ENCODE measurements at places on chromosomes 3 and 15. TPM values are rescaled to one million over a fixed set of nuclear protein-coding genes. Genes with fewer than 3 reads are reported as not detected.
A peak's percentile ranks its signal among the peaks of the same experiment; 100 is the strongest.

CCNB2 gene
- total RNA-seq, result 74.7 TPM

TRIM42 gene
- not detected for total RNA-seq

GDPGP1 gene
- 9.2 TPM for total RNA-seq

CERS3 gene
- 0.31 TPM for total RNA-seq

DNA sequence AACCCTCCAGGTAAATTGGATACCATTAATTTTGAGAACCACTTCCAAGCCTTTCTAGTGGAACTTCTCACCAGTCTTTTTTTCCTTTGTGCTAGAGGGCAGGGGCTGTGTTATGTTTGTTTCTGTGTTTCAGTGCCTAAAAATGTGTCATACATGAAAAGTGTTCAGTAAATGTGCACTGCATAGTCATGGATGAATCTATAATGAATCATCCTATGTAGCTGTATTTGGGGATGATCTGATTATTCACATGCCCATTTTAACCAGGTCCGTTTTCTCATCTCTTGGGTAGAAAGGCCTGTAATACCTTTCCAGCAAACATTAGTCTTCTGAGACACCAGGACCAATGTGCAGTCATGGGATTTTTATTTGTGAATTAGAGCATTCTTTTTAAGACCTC, 583.0 kb upstream of the GOLIM4 start:
- no peaks in the 10 kb centered on the region for H3K4me1 ChIP-seq
- DNase-seq, result no peak
- H3K27ac ChIP-seq, result no peak overlapping the region
- no peaks in the 10 kb centered on the region for H3K27me3 ChIP-seq
- no peaks in the 10 kb centered on the region for H3K36me3 ChIP-seq
- H3K4me3 ChIP-seq, result no peak overlapping the region

GRCh38 chr15:63896336-63897115, 62.8 kb upstream of the HERC1 start:
- H3K4me1 ChIP-seq, result peaks cover 42% of the 10 kb centered on the region
- peak overlapping the region; percentile 7 for H3K27ac ChIP-seq
- peak; percentile 63 for DNase-seq
- H3K27me3 ChIP-seq, result no peaks in the 10 kb centered on the region
- no peak overlapping the region for H3K4me3 ChIP-seq
- H3K36me3 ChIP-seq, result no peaks in the 10 kb centered on the region

- no peak for DNase-seq
- H3K27ac ChIP-seq, result no peak overlapping the region
- H3K27me3 ChIP-seq, result no peaks in the 10 kb centered on the region
- peaks cover 50% of the 10 kb centered on the region for H3K4me1 ChIP-seq
- H3K36me3 ChIP-seq, result peaks cover 15% of the 10 kb centered on the region
Measured at GRCh38 chr15:68295014-68295805, 17.7 kb downstream of the FEM1B start.

DNA sequence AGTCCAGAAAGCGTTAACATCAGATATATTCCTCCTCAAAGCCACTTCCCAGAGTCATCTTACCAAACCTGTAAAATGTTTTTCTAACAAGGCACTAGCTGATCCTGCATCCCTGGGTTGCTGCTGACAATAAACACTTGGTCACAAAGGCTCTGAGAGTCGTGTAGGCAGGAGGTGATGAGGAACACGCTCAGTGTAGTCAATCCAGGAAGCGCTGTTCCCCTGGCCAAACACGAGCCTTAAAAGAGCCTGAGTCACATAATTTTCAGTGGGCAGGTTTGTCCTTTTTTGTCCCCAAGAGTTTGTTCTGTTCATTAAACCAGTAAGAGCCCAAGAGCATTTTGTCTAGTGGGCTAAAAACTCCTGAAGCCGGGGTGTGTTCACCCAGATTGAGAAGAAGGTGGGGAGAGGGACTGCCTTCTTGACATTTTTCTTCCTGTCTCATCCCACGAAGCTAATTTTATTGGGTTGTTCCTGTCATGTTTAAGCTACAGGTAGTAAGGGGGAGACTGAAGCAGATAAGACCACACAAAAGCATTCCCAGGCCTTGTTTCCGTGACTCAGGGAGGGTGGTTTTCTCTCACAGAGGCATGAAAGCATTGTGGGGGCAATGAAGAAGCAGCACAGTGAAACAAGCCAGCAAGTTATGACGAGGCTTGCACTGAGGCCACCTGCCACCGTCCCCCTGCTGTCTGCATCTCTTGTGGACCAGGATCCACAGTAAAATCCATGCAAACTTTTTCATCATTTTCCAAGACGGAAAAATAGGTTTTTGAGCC, 73.7 kb downstream of the FOXB1 start:
- no peak overlapping the region for H3K4me3 ChIP-seq
- no peaks in the 10 kb centered on the region for H3K36me3 ChIP-seq
- H3K27me3 ChIP-seq, result peaks cover 13% of the 10 kb centered on the region
- H3K4me1 ChIP-seq, result peaks cover 52% of the 10 kb centered on the region
- peak overlapping the region; percentile 62 for H3K27ac ChIP-seq
- DNase-seq, result peak; percentile 70

DNA sequence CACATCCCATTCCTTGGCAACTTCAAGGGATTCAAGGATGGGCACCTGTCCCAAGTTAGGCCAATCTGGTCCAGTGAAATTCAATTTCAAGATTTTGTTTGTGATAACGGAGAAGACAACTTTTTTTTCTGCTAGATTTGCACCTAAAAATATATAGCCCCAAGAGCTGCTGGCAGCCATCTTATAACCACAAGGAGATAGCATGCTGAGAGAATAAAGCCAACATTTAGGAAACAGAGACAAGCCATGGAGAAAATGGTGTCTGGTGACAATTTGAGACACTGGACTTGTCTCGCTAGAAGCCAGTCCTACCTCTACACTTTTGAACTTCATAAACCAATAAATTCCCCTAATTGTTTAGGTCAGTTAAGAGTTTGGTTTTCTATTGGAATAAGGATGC, 5.4 kb downstream of the PARL start:
- H3K4me1 ChIP-seq, result peaks cover 44% of the 10 kb centered on the region
- peaks cover 15% of the 10 kb centered on the region for H3K36me3 ChIP-seq
- H3K27ac ChIP-seq, result no peak overlapping the region

DNA sequence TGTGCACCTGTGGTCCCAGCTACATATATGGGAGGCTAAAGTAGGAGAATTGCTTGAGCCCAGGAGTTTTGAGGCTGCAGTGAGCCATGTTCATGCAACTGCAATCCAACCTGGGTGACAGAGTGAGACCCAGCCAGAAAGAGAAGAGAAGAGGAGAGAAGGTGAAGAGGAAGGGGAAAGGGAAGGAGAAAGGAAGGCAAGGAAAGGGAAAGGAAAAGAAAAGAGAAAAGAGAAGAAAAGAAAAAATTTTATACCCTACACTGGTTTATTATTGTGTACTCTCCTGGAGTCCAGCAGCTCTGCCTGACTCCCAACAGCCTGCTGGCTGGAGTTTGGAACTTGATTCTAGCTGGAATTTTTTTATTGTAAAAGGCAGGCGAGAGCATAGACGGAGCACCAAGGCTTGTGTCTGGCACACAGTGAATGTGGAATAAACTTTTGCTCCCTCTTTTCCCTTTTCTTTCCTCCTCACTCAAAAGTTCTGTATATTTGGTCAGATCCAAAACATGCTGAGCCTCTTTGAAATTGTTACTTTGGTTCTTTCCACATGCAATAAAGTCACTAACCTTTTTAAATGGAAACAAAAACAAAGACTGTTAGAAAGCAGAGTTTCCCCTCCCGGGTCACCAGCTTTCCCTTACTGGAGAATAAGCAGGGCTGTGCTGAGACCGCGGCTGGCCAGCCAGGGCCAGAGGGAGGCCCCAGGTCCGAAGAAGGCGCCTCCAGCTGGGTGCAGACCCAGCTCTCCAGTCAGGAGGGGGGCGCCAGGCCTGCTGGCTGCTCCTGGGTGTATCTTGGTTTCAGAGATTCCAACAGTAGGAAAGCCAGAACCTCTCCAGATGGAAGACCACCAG, 9.9 kb downstream of the THSD4 start:
- H3K36me3 ChIP-seq, result no peaks in the 10 kb centered on the region
- no peaks in the 10 kb centered on the region for H3K4me1 ChIP-seq
- H3K27me3 ChIP-seq, result peaks cover 18% of the 10 kb centered on the region
- H3K4me3 ChIP-seq, result no peak overlapping the region
- H3K27ac ChIP-seq, result no peak overlapping the region

DNA sequence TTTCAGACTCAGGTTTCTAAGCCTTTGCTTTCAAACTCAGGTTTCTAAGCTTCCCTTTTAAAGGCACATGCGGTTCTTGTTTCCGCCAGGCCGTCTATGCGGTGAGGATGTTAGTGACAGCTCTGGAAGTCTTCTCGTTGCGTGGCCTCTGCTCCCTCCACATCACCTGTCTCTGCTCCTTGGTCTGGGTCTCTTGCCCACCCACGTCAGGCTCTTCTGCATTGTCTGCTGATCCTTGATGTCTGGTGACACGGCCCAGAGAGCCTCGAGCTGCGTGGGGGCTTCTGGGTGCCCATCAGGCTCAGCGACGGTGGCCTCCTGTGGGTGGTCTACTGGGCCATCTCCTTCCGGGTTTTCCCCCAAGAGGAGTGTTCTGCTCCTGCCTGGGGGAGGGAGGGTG, 30.5 kb downstream of the KLF13 start:
- peak; percentile 60 for DNase-seq
- H3K4me3 ChIP-seq, result peak overlapping the region; percentile 65
- peak overlapping the region; percentile 97 for H3K27ac ChIP-seq
- H3K36me3 ChIP-seq, result peaks cover 37% of the 10 kb centered on the region
- H3K4me1 ChIP-seq, result peaks cover 99% of the 10 kb centered on the region
- no peaks in the 10 kb centered on the region for H3K27me3 ChIP-seq

DNA sequence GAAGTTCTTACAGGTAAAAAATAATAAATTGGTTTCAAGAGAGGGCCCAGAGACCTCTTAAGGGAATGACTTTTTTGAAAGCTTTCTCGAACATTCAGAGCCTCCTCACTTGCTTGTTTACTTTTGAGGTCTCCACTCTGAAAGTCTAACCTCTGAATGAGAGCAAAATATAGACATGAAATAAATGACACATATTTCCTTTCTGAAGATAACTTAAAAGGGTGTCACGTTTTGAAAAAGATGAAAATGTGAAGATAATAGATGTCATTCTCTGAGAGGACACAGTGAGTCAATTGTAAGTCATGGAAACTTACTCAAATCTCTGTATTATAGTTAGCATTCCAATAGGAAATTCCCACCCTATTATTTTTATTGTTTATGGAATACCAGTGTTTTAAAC, 44.6 kb downstream of the HACD2 start:
- H3K4me1 ChIP-seq, result peaks cover 19% of the 10 kb centered on the region
- peak overlapping the region; percentile 62 for H3K27ac ChIP-seq
- peaks cover 3% of the 10 kb centered on the region for H3K36me3 ChIP-seq
- H3K27me3 ChIP-seq, result no peaks in the 10 kb centered on the region

- no peak overlapping the region for H3K27ac ChIP-seq
- H3K4me3 ChIP-seq, result no peak overlapping the region
- no peaks in the 10 kb centered on the region for H3K4me1 ChIP-seq
- no peak for DNase-seq
- H3K36me3 ChIP-seq, result no peaks in the 10 kb centered on the region
- H3K27me3 ChIP-seq, result peaks cover 9% of the 10 kb centered on the region
Measured at GRCh38 chr15:98312913-98313312, 335.4 kb upstream of the IGF1R start.

DNA sequence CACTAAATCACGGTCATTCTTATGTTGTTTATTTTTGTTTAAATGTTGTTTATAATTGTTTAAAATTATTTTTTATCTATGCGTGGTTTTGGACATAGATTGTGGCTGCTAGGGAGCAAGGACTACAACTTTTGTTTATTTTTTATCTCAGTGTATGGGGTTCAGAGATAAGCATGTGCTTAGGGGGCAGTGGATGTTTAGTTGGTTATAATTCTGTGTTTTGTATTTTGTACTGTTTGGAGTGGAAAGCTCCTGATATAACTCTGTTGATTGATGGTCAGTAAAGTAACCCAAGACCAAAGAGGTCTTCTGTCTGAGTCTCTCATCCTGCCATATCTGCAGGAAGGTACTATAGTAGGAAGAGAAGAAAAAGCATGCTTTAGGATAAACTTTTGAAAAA, 36.5 kb upstream of the NPHP3 start:
- H3K27ac ChIP-seq, result no peak overlapping the region
- no peak overlapping the region for H3K4me3 ChIP-seq
- DNase-seq, result no peak
- H3K4me1 ChIP-seq, result no peaks in the 10 kb centered on the region

DNA sequence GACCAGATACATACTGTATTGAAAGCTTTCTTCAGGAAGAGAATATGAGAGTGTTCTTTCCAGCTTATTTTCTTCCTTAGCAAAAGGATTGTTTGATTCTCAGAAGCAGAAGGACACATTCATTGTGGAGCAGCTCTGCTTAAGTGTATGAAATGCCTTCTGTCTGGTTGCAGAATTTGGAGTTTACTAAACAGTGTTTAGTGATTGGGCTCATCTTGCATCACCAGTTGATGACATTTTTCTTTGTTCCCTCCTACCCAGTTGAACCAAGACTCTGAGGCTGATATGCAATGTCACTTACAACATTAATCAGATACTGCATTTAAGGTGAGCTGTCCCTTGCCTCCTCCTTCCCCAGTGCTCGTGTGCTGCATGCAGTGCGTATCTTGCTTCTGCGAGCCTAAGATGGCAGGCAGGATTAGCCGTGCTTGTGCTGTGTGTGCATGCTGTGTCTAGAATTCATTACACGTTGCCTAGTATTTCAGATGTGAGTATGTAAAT, 18.4 kb downstream of the ZBTB38 start:
- peak; percentile 31 for DNase-seq
- peaks cover 5% of the 10 kb centered on the region for H3K27me3 ChIP-seq
- peak overlapping the region; percentile 87 for H3K27ac ChIP-seq
- peaks cover 7% of the 10 kb centered on the region for H3K36me3 ChIP-seq
- H3K4me3 ChIP-seq, result peak overlapping the region; percentile 81

- peaks cover 72% of the 10 kb centered on the region for H3K4me1 ChIP-seq
- H3K4me3 ChIP-seq, result peak overlapping the region; percentile 13
- peak overlapping the region; percentile 79 for H3K27ac ChIP-seq
Measured at GRCh38 chr15:60787837-60788691, 309.1 kb upstream of the ICE2 start.

DNA sequence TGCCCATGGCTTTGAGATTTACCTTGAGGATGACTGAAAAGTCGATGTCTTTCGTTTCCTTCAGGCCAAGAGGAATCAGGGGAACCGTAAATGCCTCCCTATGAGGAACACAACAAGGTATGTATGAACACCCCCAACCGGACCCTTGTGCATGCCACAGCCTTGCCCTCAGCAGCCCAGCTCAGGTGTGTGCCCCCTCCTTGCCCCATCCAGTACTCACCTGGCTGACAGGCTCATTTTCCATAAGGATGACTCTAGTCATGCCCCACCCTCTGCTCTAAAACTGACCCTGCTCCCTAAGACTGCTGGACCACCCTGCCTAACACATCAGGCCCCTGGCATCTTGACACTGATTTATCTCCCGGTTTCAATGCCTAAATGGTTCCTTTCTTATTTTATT, 270.0 kb downstream of the GOLGA6L6 start:
- no peaks in the 10 kb centered on the region for H3K27me3 ChIP-seq
- H3K27ac ChIP-seq, result no peak overlapping the region
- H3K4me1 ChIP-seq, result no peaks in the 10 kb centered on the region

- DNase-seq, result no peak
- no peak overlapping the region for H3K4me3 ChIP-seq
- no peak overlapping the region for H3K27ac ChIP-seq
- H3K36me3 ChIP-seq, result no peaks in the 10 kb centered on the region
Measured at GRCh38 chr3:113287111-113287802, 75.9 kb downstream of the BOC start.
